ENCODE measurements at places on chromosomes 3 and 15.

DNA sequence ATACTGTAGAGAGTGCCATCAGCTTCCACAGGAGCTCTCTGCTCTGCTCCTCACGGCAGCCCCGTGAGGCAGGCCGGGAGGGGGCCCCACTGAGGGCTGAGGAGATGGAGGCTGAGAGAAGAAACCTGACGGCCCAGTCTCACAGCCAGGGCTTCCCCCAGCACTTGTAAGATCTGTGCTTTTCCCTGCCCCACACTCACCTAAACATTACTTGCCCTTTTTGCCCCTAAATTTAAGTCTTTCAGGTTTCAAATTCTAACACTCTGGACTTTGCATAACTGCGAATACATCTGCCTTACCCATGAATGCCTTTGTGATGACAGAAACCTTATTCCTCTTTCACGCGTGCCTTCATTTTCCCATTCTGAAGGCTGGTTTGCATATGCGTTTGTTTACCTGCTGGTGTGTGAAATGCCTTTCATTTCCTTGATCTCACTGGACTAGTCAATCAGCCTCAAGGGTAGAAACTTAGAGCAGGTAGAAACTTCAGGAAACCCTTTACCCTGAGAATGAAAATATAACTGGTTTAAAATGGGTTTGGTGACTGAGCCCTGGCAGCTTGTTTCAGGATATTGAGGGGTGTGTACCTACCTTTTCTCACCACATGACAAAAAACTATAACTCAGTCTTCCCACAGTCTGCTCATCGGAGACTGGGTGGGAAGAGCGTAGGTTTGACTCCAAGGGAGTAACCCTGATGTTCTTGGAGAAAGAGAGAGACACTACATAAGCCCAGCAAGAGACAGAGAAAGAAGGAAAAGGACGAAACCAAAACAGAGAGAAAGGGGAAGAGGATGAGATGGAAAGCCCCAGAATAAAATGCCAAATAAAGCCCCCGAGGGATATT, 20.1 kb downstream of the SLC12A8 start:
- DNase-seq, result no peak

DNA sequence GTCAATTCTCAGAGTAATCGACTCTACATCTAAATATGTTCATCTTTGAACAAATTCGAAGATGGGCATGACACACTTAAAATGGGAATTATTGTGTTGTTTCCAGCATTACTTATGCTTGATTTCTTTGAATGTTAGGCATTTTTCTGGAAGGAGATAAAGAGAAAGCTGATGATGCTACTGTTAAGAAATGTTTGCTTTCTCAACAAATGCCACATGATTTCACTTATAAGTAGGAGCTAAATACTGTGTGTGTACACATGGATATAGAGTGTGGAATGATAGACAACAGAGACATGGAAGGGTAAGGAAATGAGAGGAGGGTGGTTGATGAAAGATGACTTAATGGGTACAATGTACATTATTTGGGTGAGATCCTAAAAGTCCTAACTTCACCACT, 400.9 kb downstream of the TBL1XR1 start:
- DNase-seq, result peak; percentile 47

- DNase-seq, result no peak
Measured at GRCh38 chr3:114518206-114518808, 224.5 kb downstream of the TIGIT start.

- DNase-seq, result no peak
Measured at GRCh38 chr3:123765475-123766128, 118.5 kb downstream of the MYLK start.

- peak; percentile 93 for DNase-seq
Measured at GRCh38 chr3:99419116-99419515, 219.3 kb upstream of the COL8A1 start.

DNA sequence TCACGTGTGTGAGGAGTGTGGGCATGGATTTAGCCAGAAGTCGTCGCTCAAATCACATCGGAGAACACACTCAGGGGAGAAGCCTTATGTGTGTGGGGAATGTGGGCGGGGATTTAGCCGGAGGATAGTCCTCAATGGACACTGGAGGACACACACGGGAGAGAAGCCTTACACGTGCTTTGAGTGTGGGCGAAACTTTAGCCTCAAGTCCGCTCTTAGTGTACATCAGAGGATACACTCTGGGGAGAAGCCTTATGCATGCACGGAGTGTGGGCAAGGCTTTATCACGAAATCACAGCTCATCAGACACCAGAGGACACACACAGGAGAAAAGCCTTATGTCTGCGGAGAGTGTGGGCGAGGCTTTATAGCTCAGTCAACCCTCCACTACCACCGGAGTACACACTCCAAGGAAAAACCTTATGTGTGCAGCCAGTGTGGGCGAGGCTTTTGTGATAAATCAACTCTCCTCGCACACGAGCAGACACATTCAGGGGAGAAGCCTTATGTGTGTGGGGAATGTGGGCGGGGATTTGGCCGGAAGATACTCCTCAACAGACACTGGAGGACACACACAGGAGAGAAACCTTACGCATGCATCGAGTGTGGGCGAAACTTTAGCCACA, 28.1 kb downstream of the ZNF589 start:
- DNase-seq, result no peak

- peak; percentile 29 for DNase-seq
Measured at GRCh38 chr3:150161011-150161410, 190.3 kb upstream of the PFN2 start.

DNA sequence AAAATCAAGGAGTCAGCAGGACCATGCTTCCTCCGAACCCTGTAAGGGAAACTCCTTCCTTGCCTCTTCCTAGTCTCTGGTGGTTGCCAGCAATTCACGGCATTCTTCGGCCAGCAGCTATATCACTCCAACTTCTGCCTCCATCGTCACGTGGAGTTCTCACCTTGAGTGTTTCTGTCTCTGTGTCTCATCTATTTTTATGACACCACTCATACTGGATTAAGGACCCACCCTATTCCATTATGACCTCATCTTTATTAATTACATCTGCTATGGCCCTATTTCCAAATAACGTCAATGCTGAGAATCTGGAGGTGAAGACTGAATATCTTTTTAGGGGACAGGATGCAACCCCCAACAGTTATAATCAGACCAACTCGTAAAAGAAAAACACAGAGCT, 21.8 kb upstream of the HES1 start:
- no peak for DNase-seq

Measured in fibroblast of skin of scalp (primary cell).